ENCODE measurements at places on chromosomes 1 and 21. TPM values are rescaled to one million over a fixed set of nuclear protein-coding genes. Genes with fewer than 3 reads are reported as not detected.

The UMODL1 gene
- polyA plus RNA-seq: 0.06 TPM

DNA sequence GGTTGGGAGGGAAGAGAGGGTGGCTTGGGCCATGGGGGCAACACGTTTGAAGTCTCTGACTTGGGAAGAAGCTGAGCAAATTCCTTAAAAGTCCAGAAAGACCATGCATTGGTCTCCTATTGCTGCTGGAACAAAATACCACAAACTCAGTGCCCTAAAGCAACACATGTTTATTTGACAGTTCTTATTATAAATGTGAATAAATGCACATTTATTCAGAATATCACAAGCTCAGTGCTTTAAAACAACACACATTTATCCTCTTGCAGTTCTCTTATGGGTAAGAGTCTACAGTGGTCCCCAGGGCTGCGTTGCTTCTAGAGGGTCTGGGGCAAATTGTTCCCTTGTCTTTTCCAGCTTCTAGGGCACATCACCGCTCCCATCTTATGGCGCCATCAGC lies 10.1 kb upstream of the PRAMEF12 start:
- no peak for DNase-seq

- no peak for DNase-seq
These were observed 10.6 kb downstream of the HCRTR1 start for GRCh38 chr1:31627930-31628559.

The METTL25B gene
- 51.8 TPM for polyA plus RNA-seq

DNA sequence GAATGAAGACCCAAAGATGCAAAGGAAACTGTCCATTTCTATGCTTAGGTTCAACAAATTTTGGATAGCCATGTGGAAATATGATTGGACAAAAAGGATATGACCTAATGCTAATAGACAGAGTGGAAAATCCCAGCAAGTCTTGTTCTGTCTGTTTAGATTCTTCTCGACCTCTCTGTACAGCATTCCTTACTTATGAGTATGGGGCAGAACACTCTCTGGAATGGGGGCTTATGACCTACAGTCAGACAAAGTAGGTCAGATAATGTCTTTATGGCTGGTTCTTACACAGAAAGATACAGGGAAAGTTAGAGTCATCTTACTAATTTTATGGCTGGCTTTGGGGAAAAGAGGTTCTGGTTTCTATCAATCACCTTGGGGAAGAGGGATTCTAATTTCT lies 2.8 kb downstream of the GCSAML start:
- no peak for DNase-seq

DNA sequence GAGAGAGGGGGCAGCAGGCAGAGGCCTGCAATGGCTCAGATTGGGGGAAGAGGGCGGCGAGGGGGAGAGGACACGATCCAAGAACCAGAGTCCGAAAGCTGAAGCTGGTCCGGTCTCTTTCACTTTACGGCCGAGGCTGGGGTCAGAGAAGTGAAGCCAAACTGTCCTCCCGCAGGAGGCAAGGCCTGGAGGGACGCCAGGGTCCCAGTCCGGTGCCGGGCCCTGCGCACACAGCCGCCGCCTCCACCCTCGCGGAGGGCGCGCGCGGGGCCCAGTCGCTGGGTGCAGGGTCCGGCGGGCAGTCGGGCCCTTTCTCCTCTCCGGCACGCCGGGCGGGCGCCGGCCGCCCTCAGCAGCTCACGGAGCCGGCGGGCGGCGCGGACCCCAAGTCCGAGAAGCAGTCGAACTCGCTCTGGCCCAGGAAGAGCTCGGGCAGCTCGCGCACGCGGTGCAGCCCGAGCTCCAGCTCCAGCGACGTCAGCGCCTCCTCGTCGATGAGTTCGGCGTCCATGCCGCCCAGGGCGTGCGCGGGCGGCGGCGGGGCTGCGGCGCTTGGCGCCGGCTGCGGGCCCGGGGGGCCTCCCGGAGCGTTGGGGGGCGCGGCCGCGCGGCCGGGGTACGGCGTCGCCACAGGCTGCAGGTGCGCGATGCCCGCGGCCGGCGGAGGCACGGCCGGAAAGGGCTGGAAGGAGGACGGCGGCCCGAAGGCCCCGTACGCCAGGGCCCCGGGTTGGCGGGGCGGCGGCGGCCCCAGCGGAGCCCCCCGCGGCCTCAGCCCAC lies 749 bp downstream of the CITED4 start:
- DNase-seq: no peak

The PTGFR gene
- polyA plus RNA-seq: 0.19 TPM

The MYBPH gene
- 0.57 TPM for polyA plus RNA-seq

- no peak for DNase-seq
These were observed 28.9 kb downstream of the CA6 start for GRCh38 chr1:8974551-8974950.

The GSTM2 gene
- 231 TPM for polyA plus RNA-seq

The LRRC71 gene
- 1.1 TPM for polyA plus RNA-seq

DNA sequence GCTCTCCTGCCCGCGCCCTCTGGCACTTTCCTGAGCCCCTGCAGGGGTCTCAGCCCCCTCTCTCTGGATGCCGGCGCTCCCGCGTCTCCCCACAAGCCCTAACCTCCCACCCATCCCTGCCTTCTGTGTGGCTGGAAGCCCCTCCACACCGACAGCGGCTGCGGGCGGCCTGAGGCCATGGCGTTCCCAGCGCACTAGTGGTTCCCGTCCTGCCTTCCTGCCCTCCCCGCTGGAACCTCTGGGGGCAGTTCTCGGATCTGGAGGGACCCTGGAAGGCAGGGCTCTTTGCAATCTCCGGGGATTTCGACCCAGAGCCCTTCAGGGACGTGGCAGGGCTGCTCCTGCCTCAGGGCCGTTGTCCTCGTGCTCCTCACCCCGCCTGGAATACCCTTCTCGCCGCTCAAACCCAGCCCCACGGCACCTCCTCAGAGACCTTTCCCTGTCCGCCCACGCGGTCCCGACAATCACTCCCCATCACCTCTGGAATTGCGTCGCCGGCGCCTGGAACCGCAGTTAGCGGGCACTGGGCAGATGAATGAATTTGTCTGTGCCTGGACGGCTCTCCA lies 493 bp upstream of the ESPN start:
- DNase-seq: no peak

The AK4 gene
- 44.8 TPM for polyA plus RNA-seq

- DNase-seq: no peak
These were observed 48.8 kb upstream of the GJA5 start for GRCh38 chr1:147809236-147809635.
